Chondrocyte (in vitro differentiated cells): ENCODE measurements at places on chromosomes 7 and 10. TPM values are rescaled to one million over a fixed set of nuclear protein-coding genes. Genes with fewer than 3 reads are reported as not detected.

The ANKRD2 gene
- total RNA-seq, result 0.46 to 0.60 TPM (median 0.54 TPM) in 3 replicates

The RTKN2 gene
- total RNA-seq, result 3.4 to 4.0 TPM (median 3.9 TPM) in 3 replicates

The TAS2R4 gene
- 0.28 to 1.3 TPM (median 0.35 TPM) in 3 replicates for total RNA-seq

The TUBAL3 gene
- total RNA-seq, result not detected in 3 replicates

GRCh38 chr7:18352339-18353255, 143.0 kb upstream of the HDAC9 start:
- no peak for DNase-seq
- no peak overlapping the region for H3K27ac ChIP-seq
- no peaks in the 10 kb centered on the region for H3K27me3 ChIP-seq
- H3K4me1 ChIP-seq, result peaks cover 23% of the 10 kb centered on the region
- H3K4me3 ChIP-seq, result no peak overlapping the region

DNA sequence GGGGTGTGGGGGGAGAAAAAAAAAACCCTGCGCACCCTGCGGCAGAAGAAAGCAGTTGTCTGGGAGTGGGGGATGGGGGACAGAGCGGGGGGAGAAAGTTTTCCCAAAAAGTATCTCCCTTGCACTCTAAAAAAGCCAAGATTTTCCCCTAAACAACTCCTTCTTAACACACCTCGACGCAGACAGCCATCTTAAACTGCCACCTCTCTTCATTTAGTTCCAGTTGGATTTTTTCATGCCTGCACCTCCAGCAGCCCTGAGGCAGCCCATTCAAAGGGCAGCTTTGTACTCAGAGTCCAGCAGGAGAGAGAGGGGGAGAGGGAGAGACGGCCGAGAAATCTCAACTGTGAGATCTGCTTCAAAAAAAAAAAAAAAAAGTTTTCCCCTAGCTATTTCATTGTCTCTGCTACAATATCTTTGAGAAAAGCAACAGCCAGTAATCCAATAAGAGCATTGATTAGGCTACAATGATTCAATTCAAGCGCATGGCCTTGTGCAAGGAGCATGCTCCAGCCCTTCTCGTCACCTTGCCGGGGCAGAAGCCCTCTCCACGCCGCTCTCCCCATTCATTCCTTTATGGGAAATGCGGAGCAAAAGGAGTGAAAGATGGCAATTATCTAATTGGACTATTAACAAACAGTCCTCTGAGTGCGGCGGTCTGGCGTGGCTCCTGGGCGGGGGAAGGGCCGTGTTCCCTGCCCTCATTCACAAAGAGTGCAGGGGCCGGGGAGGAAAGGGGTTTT, 939 bp upstream of the VAX1 start:
- peaks cover 2% of the 10 kb centered on the region for H3K36me3 ChIP-seq
- H3K4me1 ChIP-seq, result peaks cover 23% of the 10 kb centered on the region
- peaks cover 61% of the 10 kb centered on the region for H3K27me3 ChIP-seq
- DNase-seq, result no peak
- no peak overlapping the region for H3K4me3 ChIP-seq
- no peak overlapping the region for H3K27ac ChIP-seq

- H3K4me3 ChIP-seq, result no peak overlapping the region
- H3K36me3 ChIP-seq, result peaks cover 9% of the 10 kb centered on the region
- peak overlapping the region; percentile 32 for H3K27ac ChIP-seq
- peaks cover 15% of the 10 kb centered on the region for H3K4me1 ChIP-seq
- no peak for DNase-seq
- no peaks in the 10 kb centered on the region for H3K27me3 ChIP-seq
These were observed 99.6 kb downstream of the ZMYND11 start for GRCh38 chr10:234708-235406.

DNA sequence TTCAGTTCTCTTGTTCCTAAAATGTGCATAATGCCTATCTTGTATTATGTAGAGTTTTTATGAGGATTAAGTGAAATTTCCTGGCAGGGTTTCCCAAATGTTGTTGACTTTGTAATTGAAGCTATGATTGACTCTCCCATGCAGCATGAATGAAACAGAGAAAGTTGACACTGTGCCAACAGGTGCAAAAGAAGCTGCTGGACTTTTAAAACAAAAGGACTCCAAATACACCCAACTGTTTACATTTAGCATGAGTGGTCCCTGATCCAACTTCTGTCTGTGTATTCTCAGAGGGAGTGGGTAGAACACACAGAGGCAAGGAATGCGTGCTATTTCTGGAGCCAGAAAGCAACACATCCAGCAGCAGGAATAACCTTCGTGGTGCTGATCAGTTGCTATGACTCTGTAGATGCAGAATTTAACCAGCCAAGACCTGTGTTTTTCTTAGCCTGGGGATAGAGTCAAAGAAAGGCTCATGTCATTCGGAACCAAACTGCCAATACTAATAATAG, 14.4 kb upstream of the RBM20 start:
- DNase-seq, result no peak
- peaks cover 6% of the 10 kb centered on the region for H3K27me3 ChIP-seq
- peaks cover 16% of the 10 kb centered on the region for H3K4me1 ChIP-seq
- H3K36me3 ChIP-seq, result no peaks in the 10 kb centered on the region

- no peaks in the 10 kb centered on the region for H3K27me3 ChIP-seq
- peaks cover 79% of the 10 kb centered on the region for H3K4me1 ChIP-seq
- DNase-seq, result no peak
These were observed 5.8 kb downstream of the UPP1 start for GRCh38 chr7:48094861-48095293.

GRCh38 chr10:30828680-30829079, 199.1 kb upstream of the LYZL2 start:
- H3K4me3 ChIP-seq, result no peak overlapping the region
- H3K4me1 ChIP-seq, result no peaks in the 10 kb centered on the region
- no peak for DNase-seq
- H3K27me3 ChIP-seq, result no peaks in the 10 kb centered on the region

- no peak for DNase-seq
- H3K27ac ChIP-seq, result no peak overlapping the region
- H3K4me1 ChIP-seq, result no peaks in the 10 kb centered on the region
- H3K4me3 ChIP-seq, result no peak overlapping the region
- H3K36me3 ChIP-seq, result no peaks in the 10 kb centered on the region
These were observed 53.6 kb upstream of the DYNC1I1 start for GRCh38 chr7:95718577-95719410.

- H3K27me3 ChIP-seq, result no peaks in the 10 kb centered on the region
- H3K27ac ChIP-seq, result peak overlapping the region; percentile 22
- no peak overlapping the region for H3K4me3 ChIP-seq
- peaks cover 8% of the 10 kb centered on the region for H3K36me3 ChIP-seq
- DNase-seq, result no peak
- peaks cover 65% of the 10 kb centered on the region for H3K4me1 ChIP-seq
These were observed 8.9 kb downstream of the ANXA11 start for GRCh38 chr10:80196270-80196949.

DNA sequence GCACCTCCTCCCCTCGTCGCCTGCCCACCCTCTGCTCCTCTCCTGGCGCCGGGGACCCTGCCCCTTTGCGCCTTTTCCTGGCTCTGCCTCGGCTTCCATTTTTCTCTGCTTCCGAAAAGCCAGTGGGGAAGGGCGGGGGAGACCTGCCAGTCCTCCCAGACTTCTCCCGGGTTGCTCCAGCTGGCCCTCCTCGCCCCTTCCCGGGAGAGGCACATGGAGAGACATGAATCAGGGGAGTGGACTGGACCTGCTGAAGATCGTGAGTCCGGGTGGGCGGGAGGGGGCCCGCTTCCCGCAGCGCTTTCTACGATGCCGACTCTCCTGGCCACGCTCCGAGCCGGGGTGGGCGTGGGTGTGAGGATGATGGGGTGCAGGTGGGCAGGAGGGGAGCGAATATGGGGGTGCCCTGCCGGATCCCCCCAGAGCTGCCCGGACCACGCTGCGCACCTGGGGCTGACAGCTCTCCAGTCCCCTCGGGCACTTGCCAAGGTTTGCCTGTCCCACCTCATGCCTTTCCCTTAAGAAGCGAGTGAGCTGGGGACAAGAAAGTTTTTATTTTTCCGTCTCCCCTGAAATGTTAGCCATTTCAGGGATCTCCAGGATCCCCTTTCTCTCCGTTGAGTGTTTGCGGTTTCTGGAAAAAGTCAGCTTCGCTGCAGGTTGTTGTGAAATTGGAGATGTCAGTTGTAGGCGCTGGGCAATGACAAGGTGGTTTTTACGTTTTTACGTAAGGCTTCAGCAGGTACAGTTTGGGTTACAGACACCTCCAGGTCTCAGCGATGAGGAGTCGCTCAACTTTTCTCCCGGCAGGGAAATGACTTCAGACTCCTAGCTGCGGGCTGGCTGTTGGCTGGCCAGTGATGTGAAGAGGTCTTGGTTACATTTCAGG, 977 bp downstream of the CACNB2 start:
- H3K27ac ChIP-seq, result no peak overlapping the region
- H3K36me3 ChIP-seq, result no peaks in the 10 kb centered on the region
- peak overlapping the region; percentile 71 for H3K4me3 ChIP-seq
- peaks cover 6% of the 10 kb centered on the region for H3K4me1 ChIP-seq
- no peak for DNase-seq
- peaks cover 52% of the 10 kb centered on the region for H3K27me3 ChIP-seq

DNA sequence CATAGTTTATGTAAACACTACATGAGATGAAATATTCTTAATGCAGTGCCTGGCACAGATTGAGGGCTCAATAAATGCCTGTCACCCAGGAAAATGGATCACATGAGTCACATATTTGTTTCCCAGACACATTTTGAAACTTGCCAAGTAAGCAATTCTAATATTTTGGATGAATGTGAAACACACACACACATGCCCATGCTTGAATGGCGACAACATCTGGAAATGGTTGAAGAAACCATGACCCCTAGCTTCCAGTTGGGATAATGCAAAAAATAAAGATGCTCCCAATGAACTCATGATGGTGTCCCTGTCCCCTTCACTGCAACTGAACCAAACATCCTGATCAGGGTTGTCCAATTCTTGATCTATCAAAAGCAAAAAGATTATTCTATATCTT, 797.3 kb downstream of the XPNPEP1 start:
- H3K36me3 ChIP-seq, result no peaks in the 10 kb centered on the region
- no peaks in the 10 kb centered on the region for H3K4me1 ChIP-seq
- no peaks in the 10 kb centered on the region for H3K27me3 ChIP-seq

GRCh38 chr10:72660220-72660619, 31.7 kb upstream of the MCU start:
- H3K27ac ChIP-seq, result no peak overlapping the region
- DNase-seq, result no peak
- peaks cover 2% of the 10 kb centered on the region for H3K4me1 ChIP-seq
- no peaks in the 10 kb centered on the region for H3K36me3 ChIP-seq

DNA sequence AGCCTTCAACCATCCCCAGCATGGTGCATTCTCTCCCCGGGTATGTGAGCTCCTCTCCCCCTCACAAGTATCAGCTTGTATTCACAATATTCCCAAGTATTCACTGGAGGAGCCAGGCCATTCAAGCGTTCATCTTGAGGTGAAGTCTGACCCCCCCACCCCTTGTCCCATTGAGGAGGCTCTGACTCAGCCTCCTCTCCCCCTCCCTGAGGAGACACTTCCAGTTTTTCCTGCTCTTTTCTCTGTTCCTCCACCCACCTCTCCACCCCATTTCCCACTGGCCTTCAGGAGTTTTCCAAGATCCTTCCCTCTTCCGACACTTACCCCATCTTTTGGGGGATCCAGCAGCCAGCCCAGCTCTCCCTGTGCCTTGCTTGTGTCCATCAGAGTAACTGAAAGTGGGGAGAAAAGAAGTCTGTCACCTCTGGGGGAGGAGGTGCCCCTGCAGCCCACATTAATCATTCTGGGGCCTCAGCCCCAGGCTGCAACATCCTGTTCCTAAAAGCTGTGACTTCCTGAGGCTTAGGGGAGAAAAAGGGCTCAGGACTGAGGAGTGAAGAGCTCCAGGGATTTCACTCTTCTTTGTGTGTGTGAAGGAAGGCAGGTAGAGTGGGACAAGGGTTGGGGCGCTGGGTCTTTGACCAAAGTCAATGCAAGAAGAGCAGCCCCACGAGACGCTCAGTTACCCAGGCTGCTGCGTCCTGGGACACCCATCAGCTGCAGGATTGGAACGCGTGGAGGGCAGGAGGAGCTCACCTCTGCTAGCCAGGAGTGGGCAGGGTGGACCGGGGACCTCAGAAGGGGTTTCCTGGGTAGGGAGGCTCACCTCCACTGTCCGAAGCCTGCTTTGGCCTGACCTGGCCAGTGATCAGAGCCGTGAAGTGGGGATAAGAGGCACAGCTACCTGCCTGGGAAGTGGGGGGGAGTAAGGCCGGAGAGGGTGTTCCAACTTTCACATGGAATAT, 1.1 kb downstream of the EPHA1 start:
- peaks cover 27% of the 10 kb centered on the region for H3K27me3 ChIP-seq
- H3K27ac ChIP-seq, result no peak overlapping the region
- H3K4me1 ChIP-seq, result peaks cover 11% of the 10 kb centered on the region
- no peak overlapping the region for H3K4me3 ChIP-seq
- H3K36me3 ChIP-seq, result no peaks in the 10 kb centered on the region
- DNase-seq, result no peak

DNA sequence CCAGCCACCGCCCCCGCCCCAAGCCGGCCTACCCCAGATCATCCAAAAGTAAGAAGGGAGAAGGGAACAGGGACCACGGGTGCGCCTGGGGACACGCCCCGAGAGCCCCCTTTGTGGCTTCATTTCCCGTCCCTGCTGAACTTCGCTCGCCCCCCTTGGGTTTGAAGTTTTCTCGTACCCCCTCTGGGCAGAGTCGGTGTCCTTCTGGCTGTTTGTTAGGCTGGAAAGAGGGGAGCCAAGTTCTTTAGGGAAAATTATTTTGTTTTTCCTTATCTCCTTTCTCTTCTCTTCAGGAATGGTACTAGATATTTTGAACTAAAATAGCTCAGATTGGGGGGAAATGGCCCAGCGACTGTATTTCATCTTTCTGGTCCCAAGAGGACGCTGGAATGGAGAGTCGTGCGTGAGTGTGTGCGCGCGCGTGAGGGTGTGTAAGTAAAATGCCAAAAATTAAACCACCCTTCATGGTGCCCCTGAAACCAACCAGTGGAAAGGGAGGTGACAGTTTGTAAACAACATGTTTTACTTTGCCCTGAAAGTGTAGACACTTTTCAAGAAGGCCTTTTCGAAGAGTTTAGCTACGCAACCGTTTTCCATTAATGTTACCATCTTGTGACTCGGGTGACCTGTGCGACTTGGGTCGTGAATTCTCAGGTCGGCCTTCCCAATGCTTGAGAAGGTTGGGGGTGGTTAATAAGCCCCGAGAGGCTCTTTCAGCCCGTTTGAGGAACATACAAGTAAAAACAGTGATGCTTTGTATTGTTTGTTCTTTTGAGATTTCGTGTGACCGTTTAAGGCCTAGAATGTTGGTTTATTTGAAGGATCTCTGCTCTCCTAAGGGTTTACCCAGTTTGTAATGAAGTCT, 694 bp downstream of the RBM20 start:
- peaks cover 20% of the 10 kb centered on the region for H3K27me3 ChIP-seq
- H3K27ac ChIP-seq, result peak overlapping the region; percentile 2

- H3K27me3 ChIP-seq, result peaks cover 3% of the 10 kb centered on the region
- no peak for DNase-seq
- H3K4me3 ChIP-seq, result no peak overlapping the region
- H3K27ac ChIP-seq, result no peak overlapping the region
- H3K36me3 ChIP-seq, result no peaks in the 10 kb centered on the region
These were observed 144.8 kb downstream of the ICA1 start for GRCh38 chr7:8117195-8117594.
